RPMI7951 (cell line): ENCODE measurements at places on chromosomes 11 and 22. TPM values are rescaled to one million over a fixed set of nuclear protein-coding genes. Genes with fewer than 3 reads are reported as not detected.

The SCARF2 gene
- 6.0 and 6.1 TPM in 2 replicates for total RNA-seq

The CD248 gene
- total RNA-seq, result not detected in 2 replicates

The APOL4 gene
- 0.20 TPM in 1 of 2 replicates, not detected in the other for total RNA-seq

The RIC3 gene
- total RNA-seq, result not detected in 2 replicates

The CRYBA4 gene
- total RNA-seq, result not detected in 2 replicates

The CARD18 gene
- total RNA-seq, result not detected in 2 replicates

The BATF2 gene
- 0.59 and 0.84 TPM in 2 replicates for total RNA-seq

The IL17REL gene
- not detected in 2 replicates for total RNA-seq

The DDI1 gene
- not detected in 2 replicates for total RNA-seq

GRCh38 chr11:127338380-127339259 lies 338.1 kb upstream of the KIRREL3 start:
- no peak for DNase-seq

DNA sequence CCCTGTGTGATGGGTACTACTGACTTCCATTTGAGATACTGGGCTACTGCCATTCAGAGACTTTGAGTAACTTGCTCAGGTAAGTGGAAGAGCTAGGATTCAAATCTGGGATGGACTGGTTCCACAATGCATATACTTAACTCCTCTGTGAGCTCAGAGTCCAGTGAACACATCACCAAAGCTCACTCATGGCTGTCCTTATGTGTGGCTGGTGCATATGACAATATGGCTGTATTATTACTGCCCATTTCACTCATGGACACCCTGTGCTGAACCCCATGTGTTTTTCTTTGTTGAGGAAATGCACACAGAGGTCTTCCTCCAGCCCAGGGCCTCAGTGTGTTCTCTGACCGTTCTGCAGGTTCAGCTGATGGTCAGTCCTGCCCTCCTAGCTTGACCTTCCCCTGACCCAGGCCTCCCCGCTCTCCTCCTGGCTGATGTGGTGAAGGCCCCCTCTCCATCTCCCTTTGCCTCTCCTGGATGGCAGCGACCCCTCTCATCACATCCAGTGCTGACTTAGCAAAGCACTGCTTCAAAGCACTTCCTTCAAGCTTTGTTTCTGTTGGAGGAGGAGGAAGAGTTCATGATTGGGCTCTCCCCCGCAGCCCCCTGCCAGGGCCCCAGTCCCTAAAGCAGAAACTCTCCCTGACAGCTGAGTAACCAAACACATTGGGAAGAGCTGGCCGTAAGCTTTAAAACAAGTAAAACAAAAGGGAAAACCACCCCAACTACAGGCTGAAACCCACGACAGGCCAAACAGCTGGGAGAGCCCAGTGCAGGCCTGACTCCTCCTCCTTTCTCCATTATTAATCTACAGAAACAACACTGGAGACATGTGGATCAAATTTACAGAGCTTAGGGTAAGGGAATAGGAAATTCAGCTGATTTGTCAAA lies 101.2 kb downstream of the NAT10 start:
- no peak for DNase-seq

- no peak for DNase-seq
Measured at GRCh38 chr11:82899186-82899820, 927 bp downstream of the PRCP start.

GRCh38 chr22:39733191-39733590 lies 160.4 kb downstream of the ENTHD1 start:
- DNase-seq, result no peak

- DNase-seq, result peak; percentile 16
Measured at GRCh38 chr11:47003180-47003877, 66.8 kb downstream of the CSTPP1 start.

DNA sequence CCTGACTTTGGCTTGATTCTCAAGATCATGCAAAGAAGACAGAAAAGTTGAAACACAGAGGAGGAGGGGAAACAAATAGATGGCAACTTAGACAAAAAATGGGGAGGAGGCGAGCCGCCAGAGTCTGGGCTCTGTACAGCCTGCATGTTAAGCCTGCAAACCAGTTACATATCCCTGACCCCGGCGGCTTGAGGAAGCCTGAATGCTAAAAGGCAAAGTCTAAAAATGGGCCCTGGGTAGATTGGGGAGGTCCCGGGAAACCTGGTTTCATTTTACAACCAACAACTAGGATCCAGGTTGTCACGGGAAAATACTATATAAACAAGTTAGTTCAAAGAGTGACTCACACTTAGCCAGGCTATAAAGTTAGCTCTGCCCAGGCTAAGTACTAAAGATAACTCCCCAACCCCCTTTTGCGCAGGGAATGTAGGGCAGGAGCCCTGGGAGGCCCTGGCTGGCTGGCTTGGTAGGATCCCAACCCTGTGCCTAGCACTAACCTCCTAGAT lies 18.8 kb upstream of the ZBTB16 start:
- DNase-seq, result peak; percentile 66

DNA sequence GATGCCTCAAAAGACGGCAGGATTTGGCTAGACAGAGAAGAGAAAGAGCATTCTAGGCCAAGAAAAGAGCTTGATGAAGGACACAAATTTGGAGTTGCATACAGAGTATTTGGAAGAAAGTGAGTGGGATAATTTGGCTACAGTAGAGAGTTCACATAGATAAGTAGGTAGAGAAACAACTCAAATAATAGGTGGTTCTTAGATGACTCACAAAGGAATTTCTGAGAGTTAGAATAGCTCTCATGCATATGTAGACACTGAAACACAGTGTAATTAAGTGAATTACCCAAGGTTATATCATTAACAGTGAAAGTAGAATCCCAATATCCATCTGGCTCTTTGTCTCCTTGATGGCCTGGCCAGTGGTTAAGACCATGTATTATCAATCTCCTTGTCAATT lies 228.6 kb upstream of the DDI1 start:
- no peak for DNase-seq

DNA sequence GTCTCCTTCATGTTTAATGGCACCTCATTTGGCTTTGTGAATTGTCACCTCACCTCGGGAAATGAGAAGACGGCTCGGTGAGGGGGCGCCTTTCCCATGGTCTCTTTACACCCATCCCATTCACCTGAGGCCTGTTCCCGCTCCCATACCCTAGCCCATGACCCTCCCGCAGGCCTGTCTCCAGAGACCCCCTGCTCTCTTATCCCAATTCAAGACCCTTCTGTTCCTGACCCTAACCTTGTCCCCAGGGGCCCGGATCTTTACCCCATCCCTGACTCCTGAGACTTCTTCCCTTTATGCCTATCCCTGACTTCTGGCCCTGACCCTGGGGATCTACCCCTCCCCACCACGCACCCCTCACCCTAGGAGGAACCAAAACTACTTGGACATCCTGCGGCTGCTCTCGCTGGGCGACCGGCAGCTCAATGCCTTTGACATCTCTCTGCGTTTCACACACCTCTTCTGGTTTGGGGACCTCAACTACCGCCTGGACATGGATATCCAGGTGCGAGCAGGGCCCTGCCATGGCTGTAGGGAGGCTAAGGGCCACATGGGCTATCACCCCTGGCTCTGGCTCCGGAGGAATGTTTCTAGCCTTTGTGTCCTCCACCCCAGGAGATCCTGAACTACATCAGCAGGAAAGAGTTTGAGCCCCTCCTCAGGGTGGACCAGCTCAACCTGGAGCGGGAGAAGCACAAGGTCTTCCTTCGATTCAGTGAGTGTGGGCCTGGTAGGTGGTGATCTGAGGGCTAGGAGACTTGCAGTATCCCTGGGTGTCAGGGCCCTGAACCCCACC lies 7.9 kb downstream of the INPPL1 start:
- no peak for DNase-seq

DNA sequence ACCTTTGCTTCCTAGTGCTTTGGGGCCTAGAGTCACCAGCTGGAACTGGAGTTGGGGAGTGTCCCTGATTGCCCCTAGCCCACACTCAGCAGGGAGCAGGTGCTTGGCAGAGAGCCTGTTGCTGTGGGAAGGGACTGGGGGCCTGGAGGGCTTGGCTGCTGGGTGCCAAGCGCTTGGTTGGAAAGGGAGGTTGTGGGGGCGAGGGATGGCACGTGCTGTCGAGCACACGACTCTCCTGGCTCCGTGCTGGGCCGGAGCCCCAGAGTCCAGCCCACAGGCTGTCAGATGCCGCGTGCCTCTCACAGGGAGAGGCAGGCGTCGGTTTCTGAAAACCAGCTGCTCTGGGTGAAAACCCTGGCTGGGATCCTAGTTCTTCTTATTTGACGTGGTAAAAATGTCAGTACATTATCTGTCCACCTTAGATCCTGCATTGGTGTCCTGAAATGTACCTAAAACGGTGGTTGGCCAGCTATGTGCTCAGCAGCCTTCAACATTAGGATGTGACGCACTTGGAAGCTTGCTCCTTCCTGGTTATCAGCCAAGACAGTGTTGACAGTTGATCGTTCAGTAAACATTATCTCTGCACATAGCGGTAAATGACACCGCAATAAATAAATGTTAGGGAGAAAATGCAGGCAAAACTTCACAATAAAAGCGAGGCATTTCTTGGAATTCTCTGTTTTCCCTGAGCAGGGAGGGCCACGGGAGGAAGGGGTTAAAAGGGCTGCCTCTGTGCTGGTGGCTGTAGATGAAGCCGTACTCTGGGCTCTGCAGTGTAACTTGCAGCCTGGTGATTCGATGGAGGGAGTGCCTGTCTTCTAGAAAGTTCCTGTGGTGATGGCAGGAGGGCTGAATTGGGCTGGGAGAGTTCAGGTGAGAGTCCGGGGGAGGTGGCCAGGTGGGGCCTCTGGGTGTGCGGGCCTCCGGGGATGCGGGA lies 29.2 kb downstream of the GRAMD4 start:
- DNase-seq, result no peak

DNA sequence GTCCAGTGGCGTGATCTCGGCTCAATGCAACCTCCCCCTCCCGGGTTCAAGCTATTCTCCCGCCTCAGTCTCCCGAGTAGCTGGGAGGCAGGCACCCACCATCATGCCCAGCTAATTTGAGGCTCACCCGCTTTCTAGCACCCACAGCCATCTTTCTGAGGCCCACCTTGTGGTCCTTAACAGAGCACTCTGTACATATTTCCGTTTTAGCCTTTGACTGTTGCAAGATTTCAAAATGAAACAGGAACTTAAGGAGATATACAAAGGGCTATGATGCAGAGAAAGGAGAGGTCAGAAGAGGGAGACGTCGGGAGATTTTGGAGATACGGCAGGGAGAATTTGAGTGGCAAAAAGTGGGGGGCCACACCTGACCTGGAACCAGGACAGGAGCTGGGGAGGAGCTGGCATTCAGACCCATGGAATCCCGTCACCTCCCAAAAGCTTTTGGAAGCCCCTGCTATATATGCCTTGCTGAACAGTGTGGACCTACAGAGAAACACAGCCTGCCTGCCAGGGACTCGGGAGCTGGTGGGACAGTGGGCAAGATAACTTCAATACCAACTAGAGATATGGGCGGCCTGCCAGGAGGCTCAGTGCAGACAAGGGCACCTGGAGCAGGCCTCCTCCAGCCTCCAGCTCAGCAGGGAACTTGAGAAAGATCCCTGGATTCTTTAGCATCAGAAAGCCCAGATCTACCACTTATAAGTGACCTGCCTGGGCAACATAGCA lies 8.0 kb upstream of the CLCF1 start:
- no peak for DNase-seq

GRCh38 chr11:47726118-47726442 lies 10.9 kb upstream of the AGBL2 start:
- no peak for DNase-seq

GRCh38 chr22:26921726-26922125 lies 264.3 kb downstream of the MIAT start:
- no peak for DNase-seq
